Hypothalamus (tissue), 51 donors: ENCODE measurements at places on chromosomes 7 and 10.
A peak's percentile ranks its signal among the peaks of the same experiment; 100 is the strongest.

GRCh38 chr7:20895563-20895962, 108.9 kb upstream of the SP8 start:
- no peak for DNase-seq

GRCh38 chr7:159038066-159038465, 106.6 kb downstream of the VIPR2 start:
- no peak for DNase-seq

DNA sequence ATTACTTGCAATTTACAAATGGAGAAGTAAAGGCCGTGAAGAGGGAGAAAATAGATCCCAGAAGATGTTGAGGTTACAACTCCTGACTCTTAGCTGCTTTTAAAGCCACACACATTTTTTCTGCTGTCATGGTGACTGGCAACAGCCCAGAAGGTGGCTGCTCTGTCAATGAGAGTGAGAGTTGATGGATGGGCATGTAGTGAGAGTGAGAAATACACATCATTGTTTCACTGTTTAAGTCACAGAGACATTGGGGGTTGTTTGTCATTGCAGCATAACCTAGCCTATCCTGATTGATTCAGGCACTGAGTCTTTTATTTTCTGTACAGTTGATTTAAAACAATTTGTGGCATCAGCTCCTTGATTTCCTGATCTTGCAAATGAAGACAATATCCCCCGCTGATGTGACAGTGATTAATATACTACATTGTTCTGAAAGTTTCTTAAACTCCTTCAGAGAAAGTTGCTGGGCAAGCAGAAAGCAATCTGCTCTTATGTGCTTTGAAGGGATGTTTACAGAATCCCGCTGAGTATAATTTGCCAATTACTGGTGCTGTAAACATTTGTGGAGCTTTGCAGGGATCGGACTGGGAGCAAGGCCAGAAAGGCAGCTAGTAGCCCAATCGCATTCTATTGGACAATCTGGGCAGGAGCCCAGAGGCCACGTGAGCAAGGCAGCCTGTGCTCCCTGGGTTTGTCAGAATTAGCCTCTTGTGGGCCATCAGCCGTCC, 229.6 kb downstream of the PRPF18 start:
- peak; percentile 44 for DNase-seq

DNA sequence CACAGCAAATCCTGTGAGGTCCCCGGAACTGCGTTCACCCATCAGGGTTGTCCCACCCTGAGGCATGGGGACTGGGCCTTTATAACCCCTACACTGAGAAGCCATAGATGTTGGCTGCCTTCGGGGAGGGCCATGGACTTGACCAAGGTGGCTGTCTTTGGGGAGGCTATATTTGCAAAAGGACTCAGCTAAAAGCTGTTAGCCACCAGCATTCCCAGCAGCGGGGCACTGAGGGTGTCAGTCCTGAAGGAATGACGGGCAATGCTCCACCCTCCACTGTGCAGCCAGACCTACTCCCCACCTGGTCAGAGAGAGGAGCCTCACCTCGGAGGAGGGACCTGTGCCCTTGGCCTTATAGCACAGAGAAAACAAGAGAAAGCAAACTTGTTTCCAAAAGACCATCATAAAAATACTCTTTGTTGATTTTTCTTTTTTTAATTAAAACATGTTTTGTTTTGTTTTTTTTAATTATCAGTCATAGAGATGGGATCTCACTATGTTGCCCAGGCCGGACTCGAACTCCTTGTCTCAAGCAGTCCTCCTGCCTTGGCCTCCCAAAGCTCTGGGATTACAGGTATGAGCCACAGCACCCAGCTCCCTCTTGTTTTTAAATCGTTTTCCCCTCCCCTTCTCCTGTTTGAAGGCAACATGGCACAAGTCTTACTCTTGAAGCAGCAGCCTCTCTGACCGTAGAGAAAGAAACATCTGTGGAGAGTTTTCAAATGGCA, 26.7 kb upstream of the CUX1 start:
- no peak for DNase-seq

DNA sequence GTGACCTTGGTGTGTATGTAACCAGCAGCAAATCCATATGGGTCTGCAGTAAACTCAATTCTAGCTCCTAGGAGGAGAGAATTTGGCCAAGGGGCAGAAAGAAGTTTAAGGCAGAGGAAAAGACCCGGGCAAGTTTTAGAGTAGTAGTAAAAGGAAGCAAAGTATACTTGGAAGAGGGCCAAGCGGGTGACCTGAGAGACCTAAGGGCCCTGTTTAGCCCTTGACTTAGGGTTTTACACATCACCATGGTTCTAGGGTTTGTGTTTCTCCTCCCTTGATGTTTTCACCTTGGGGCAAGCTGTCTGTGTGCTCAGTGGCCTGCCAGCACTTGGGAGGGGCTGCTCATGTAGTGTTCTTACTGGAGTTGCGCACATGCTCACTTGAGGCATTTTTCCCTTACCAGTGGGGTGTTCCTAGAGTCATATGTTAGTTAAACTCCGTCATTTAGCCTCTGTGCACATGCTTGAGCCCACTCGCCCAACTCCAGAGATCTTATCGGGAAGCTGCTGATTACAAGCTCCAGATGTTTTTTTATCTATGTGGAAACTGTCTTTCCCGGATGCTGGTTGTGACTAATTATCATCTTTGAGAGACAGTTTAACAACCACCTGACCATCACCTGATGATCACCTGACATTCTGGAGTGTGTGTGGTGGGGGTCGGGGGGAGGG, 137.6 kb upstream of the PRSS1 start:
- DNase-seq: no peak

- no peak for DNase-seq
Measured at GRCh38 chr10:31090894-31091607, 59.4 kb upstream of the ZNF438 start.

- DNase-seq: no peak
Measured at GRCh38 chr10:7565871-7566270, 100.9 kb downstream of the ITIH5 start.

DNA sequence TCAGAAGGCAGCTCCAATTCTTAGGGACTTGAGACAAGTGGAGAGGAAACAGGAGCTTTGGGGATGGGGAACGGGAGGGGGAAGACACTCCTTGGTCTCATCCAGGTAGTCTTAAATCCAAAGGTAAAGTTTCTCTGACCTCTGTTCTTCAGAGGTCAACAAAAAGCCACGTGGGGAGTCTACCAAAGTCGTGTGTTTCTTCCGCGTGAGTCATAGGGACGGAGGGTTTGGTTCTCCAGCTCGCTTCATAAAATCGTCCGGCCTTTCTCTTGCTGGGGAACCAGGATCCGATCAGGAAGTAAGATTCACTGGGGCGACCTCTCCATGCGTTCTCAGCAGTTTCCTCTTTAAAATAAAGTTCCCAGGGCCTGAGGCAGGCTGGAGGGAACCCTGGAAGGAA, 275.7 kb downstream of the TCERG1L start:
- DNase-seq: no peak

DNA sequence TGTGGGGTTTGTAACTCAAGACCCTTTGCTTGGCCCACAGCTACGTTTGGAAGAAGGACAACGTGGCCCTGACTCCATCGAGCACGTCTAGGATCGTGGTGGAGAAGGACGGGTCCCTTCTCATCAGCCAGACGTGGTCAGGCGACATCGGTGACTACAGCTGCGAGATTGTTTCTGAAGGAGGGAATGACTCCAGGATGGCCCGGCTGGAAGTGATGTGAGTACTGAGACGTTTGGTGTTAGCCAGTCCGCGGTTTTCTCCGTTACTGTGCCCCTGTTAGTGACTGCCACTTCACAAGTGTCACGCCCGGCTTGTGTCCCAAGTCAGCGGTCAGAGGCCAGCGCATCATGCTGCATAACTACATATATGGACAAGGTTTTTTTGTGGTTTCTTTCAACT, 673.3 kb downstream of the SDK1 start:
- no peak for DNase-seq

- DNase-seq: no peak
Measured at GRCh38 chr10:36195364-36195763, 553.3 kb upstream of the FZD8 start.

DNA sequence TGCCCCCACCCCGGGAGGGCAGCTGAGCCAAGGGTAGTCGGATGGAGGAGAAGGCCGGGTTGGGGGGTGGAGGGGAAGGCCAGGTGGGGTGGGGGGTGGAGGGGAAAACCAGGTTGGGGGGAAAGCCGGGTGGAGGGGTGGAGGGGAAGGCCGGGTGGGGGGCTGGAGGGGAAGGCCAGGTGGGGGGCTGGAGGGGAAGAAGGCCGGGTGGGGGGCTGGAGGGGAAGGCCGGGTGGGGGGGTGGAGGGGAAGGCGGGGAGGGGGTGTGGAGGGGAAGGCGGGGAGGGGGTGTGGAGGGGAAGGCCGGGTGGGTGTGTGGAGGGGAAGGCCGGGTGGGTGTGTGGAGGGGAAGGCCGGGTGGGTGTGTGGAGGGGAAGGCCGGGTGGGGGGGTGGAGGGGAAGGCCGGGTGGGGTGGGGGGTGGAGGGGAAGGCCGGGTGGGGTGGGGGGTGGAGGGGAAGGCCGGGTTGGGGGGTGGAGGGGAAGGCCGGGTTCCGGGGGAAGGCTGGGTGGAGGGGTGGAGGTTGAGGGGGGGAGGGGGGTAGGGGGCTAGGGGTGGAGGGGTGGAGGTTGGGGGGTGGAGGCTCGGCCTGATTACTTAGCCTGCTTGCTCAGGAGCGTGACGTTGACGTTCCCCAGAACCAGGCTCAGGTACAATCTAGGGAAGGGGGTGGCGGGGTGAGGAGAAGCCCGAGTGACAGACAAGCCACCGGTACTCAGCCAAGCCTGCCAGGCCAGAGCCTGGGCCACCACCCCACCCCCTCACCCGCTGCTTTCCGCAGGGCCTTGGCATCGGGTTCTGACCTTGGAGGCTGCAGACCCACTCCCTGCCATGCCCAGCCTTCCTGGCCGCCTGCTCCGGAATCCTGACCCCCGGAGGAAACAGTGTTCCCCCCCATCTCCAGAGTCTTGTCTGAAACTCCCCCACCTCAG, 5.6 kb downstream of the TMEM120A start:
- DNase-seq: no peak

GRCh38 chr10:429696-430095, 259.8 kb downstream of the DIP2C start:
- no peak for DNase-seq

DNA sequence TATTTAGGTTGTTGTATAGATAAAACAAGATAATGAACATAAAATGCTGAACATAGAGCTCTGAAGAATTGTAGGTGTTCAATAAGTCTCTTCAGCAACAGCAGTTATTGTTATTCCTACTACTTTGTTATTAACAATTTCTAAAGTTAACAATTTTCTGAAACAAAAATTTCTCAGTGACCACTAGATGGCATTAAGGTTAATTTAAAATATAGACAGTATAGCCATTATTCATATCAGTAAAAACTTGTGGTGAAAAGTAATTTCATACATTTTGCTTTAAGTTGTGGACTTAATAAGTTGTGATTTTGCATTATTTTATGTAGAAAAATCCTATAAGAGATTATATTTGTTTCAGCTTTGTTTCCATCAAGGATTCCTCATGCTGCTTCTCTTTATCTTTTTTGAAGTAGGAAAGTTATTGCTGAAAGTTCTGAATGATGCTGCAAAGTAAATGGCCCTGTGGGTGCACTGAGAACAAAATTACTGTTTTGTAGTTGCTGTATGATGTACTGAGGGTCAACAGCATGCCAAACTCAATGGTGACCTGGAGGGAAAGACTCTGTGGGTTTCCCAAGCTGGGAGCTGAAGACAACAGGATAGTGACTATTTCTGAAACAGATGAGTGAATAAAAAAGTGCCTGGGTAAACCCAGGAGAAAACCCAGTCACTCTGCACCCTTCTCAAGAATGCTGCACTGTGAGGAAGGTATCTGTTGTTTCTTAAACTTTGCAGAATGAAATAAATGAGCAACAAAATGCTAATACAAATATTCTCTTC, 253.6 kb downstream of the KIF20B start:
- no peak for DNase-seq

DNA sequence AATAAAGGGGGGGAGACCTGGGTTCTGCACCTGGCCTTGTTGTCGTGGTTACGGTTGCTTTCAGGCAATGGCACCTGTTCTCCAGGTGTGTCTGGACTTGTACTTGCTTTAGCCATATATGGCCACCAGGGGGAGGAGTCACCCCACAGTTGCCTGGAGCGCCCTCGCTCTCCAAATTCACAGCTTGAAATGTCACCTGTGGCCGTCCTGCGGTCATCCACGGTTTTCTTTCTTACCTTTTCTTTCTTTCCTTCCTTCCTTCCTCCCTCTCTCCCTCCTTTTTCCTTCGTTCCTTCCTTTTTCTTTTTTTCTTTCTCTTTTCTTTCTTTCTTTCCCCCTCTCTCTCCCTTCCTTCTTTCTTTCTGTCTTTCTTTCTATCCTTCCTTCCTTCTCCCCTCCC, 157.2 kb upstream of the ZNF92 start:
- DNase-seq: no peak

- DNase-seq: peak; percentile 65
Measured at GRCh38 chr7:75888464-75889222, 9.8 kb downstream of the RHBDD2 start.

DNA sequence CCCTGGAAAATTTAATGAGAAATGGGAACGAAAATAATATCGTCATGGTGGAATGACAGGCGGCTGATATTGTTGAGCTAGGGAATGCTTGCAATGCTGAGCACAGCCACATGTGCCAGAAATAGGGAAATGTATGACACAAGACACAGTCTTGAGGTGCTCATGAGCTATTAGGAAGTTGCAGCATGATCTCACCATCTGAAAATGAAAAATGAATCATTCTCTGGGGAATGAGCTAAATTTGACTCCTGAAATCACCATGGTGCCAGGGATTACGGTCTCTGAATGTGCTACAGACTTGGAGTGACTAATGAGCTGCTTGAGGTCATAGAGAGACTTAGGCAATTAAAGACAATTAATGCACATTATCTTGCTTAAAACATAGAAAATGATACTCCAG, 845.0 kb downstream of the CNTNAP2 start:
- DNase-seq: no peak

GRCh38 chr7:32941681-32942414, 15.4 kb upstream of the FKBP9 start:
- DNase-seq: no peak

DNA sequence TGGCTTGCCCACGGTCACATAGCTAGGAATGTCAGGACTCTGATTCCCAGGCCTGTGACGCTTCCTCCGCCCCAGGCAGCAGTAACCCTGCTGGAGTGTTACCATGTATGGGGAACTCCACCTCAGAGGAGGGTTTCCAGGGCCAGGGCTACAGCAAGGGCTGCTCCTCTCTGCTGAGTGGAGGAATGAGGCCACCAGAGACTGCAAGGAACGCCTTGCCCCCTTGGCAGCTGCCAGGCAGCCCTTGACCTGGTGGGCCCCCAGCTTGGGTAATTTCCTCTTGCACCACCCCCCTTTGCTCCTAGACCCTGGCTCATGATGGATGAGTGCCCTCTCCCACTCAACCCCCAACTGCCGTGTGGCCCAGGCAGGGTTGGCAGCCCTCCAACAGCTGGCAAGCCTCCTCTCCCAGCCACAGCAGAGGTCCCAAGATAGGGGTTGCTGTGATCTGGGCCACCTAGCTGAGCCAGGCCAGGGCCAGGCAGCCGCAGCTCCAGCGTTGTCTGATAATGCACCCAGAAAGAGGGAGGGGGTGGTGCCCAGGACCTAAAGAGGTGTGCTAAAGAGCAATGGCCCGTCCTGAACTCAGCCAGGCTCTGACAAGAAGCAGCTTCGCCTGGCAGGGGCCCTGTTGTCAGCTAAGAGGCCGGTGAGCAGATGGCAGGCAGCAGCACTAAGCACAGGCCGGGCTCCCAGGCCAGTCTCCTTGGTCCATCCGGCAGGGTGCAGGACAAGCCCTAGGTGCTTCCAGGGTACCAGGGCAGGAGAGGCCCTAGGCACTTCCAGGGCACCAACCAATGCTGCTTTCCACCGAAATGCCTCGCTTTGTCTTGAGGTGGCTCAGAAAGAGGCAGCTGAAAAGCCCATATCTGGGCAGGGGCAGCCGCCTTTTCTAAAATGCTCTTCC, 35.4 kb downstream of the DRGX start:
- DNase-seq: no peak
